ENCODE measurements at places on chromosomes 6 and 20. TPM values are rescaled to one million over a fixed set of nuclear protein-coding genes. Genes with fewer than 3 reads are reported as not detected.

DNA sequence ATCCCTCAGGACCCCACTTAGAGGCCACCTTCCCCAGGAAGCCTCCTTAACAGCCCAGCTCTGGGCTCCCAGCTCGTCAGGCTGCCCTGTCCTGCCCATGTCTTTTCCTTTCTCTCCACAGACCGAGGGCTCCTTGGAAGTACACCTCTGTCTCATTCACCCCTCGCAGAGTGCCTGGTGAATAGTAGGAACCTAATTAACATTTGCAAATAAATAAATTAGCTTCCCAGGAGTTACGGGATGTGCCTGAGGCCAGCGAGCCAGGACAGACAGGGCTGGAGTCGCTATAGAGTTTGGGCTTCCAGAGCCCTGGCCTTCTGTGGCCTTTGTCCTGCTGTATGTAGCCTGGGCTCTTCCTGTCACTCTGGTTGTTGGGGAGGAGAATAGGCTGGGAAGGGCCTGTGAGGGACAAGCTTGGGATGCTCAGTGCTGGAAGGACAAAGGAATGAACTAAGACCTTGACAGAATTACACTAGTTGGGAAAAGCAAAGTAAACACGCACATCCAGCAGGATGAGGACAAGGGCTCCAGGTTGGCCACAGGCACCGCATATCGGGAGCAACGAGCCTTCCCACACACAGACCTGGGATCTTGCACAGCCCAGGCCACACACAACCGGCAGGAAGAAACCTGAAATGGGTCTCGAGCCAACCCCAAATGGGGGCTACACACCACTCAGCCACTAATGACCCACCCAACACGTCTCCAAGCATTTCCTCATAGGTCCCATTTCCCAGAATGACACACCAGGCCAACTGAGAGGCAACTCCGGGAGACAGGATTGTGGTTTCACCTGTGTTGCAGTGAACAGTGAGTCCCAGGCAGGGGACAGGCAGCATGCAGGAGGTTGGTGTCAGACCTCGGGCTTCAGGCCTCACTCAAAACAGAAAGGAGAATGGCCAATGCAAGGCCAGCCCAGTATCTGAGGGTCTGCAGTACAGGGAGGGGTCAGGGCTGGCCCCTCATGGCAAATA is 9.7 kb downstream of the MAP1LC3A start:
- DNase-seq = no peak

- no peak for DNase-seq
These were observed 4.3 kb upstream of the BTN3A2 start for GRCh38 chr6:26360451-26361416.

Gene RBPJL
- not detected for total RNA-seq

GRCh38 chr6:10019851-10020250 is 395.0 kb downstream of the TFAP2A start:
- no peak for DNase-seq
